ENCODE measurements at places on chromosomes 5 and 9.

GRCh38 chr5:169656125-169656901 lies 19.2 kb downstream of the DOCK2 start:
- DNase-seq: no peak

- no peak for DNase-seq
These were observed 512.7 kb upstream of the PAPPA start for GRCh38 chr9:115640887-115641286.

DNA sequence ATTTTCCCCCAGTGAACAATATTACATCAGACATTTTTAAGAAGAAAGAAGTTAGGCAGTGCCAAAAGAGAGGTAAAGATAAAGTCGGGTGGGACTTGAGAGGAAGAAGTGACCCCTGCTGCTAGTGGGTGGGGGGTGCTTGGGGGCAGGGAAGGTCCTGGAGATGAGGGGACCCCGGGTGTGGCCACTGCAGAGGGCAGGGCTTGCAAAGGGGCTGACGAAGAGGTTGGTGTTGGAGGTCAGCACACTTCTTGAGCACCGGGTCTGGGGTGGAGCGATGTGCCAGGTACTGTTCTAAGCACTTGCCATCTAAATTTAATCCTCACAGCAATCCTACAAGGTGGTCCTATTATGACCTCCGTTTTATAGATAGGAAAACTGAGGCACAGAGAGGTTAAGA lies 62.0 kb downstream of the AMBP start:
- DNase-seq: no peak

GRCh38 chr9:27400334-27400880 lies 103.5 kb upstream of the EQTN start:
- no peak for DNase-seq

DNA sequence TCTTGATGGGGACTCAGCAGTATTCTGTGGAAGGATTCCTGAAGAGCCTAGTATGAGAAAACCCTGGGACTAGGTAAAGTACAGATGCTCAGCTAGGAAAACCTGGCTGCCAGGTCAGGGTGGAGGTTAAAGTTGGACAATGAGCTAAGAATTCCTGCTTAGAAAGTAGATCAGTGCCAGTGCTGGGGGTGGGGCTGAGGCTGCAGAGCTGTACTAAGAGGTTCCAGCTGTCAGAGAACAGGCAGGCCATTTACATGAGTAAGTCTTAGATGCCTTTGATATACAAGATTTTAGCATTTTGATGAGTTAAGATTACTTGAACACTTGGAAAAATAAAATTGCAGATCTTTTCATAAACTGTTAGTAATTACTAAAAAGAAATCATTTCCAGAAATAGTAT lies 332.3 kb upstream of the NUDT12 start:
- DNase-seq: no peak

- no peak for DNase-seq
These were observed 15.0 kb upstream of the POU5F2 start for GRCh38 chr5:93756372-93756771.

Data from naive thymus-derived CD4-positive, alpha-beta T cell (primary cell).